Smooth muscle cell of bladder (primary cell): ENCODE measurements at places on chromosomes 11 and 22. TPM values are rescaled to one million over a fixed set of nuclear protein-coding genes. Genes with fewer than 3 reads are reported as not detected.

SCGB1D2 gene
- total RNA-seq = not detected in 2 replicates

OR51B2 gene
- 0.18 TPM in 1 of 2 replicates, not detected in the other for total RNA-seq

RBMXL2 gene
- not detected in 2 replicates for total RNA-seq

TPP1 gene
- total RNA-seq = 42.2 and 101 TPM in 2 replicates

KRTAP5-9 gene
- not detected in 2 replicates for total RNA-seq

AGBL2 gene
- 0.83 and 2.0 TPM in 2 replicates for total RNA-seq

LGR4 gene
- 8.1 and 8.7 TPM in 2 replicates for total RNA-seq

RGL4 gene
- not detected in 2 replicates for total RNA-seq

GRK3 gene
- 0.74 and 0.85 TPM in 2 replicates for total RNA-seq

SLC39A13 gene
- 38.4 and 47.0 TPM in 2 replicates for total RNA-seq

RPS19BP1 gene
- total RNA-seq = 33.9 and 36.4 TPM in 2 replicates

ESAM gene
- 0.14 and 0.55 TPM in 2 replicates for total RNA-seq

PRDM11 gene
- total RNA-seq = 3.4 and 4.0 TPM in 2 replicates

ANGPTL5 gene
- total RNA-seq = under 0.01 TPM in 2 replicates
